Suppressor macrophage (primary cell): ENCODE measurements at places on chromosomes 5 and 9.
A peak's percentile ranks its signal among the peaks of the same experiment; 100 is the strongest.

GRCh38 chr9:9563817-9564216, 1049.0 kb downstream of the PTPRD start:
- DNase-seq = no peak

- DNase-seq = no peak
These were observed 64.0 kb downstream of the RNF130 start for GRCh38 chr5:180007582-180007981.

DNA sequence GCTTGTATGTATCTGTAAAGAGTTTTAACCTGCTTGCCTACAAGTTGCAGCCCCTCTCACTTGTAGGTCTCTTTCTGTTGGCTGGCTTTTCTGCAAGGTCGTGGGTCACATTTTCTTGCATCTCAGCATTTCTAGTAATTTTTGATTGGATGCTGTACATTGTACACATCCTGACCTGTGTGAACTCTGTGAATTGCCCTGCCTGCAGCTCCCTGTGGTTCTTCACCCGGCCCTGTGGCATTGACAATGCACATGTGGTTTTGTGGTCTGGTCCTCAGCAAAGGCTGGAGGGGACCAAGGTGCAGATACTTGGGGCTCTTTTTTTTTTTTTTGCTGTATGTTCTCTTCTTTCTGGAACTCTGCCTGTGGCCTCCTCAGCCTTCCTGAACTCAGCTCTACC, 53.6 kb downstream of the WNK2 start:
- DNase-seq = no peak

- DNase-seq = no peak
These were observed 105.7 kb downstream of the SPRY4 start for GRCh38 chr5:142219146-142219545.

GRCh38 chr9:13665418-13666066, 386.1 kb upstream of the MPDZ start:
- no peak for DNase-seq

GRCh38 chr5:400282-401145, 42.5 kb upstream of the EXOC3 start:
- DNase-seq = no peak

- no peak for DNase-seq
These were observed 120.2 kb upstream of the GRHPR start for GRCh38 chr9:37302277-37302676.

- no peak for DNase-seq
These were observed 742.0 kb upstream of the RGMB start for GRCh38 chr5:98031496-98031895.

DNA sequence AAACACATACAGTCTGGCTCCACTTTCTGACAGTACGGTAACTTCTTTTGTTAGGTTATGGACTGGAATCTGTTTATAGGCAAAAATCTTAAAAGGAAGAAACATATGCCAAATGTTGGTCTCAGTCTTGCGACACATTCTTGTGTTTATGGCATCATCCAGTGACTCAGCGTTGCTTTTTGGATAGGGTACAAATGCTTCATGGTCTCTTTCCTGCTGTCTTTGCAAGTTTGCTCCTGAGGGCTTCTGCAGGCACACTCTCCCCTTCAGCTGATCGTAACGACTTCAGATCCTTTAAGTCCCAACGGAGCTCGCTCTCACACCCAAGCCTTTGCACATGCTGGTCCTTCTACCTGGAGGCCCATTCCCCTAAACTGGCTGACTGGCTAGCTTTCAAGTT, 23.6 kb upstream of the TNFSF8 start:
- peak; percentile 77 for DNase-seq

DNA sequence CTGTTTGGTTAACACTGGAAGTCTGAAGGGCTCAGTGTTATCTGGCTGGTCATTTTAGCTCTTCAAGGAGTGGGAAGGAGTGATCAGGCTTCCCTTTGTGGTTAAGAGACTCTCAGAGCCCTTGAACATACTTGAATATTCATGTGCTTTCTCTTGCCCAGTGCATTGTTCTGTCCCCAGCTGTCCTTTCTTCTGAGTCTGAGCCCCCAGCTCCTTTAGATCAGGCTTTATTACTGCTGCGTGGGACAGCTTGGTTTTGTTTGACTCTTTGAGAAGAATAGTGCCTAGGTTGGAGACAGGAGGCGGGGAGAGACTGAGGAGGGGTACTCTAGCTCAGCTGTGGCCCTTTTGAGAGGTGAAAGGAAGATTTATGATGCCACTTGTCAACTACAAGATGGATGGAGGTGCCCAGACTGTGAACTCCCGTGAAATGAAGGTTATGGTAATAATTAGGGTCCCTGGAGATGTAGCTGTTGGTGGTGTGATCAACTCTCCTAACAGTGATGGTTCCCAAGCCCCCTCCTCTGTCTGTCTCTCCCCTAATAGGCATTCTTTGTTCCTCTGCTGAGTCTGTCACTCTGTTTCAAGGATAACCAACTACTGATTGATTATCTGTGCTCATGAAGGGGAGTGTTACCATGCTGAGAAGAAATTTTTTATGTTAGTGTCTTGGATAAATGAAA, 83.1 kb upstream of the GLRA1 start:
- no peak for DNase-seq

DNA sequence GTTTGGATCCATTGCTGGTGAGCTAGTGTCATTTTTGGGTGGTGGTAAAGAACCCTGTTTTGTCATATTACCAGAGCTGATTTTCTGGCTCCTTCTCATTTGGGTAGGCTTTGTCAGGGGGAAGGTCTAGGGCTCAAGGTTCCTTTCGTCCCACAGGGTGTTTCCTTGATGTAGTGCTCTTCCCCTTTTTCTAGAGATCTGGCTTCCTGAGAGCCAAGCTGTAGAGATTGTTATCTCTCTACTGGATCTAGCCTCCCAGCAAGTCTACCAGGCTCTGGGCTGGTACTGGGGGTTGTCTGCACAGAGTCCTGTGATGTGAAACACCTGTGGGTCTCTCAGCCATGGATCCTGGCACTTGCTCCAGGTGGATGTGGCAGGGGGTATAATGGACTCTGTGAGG, 145.9 kb downstream of the HINT1 start:
- DNase-seq = peak; percentile 25

- DNase-seq = peak; percentile 70
These were observed 1.1 kb upstream of the GNPDA1 start for GRCh38 chr5:142013734-142014521.

DNA sequence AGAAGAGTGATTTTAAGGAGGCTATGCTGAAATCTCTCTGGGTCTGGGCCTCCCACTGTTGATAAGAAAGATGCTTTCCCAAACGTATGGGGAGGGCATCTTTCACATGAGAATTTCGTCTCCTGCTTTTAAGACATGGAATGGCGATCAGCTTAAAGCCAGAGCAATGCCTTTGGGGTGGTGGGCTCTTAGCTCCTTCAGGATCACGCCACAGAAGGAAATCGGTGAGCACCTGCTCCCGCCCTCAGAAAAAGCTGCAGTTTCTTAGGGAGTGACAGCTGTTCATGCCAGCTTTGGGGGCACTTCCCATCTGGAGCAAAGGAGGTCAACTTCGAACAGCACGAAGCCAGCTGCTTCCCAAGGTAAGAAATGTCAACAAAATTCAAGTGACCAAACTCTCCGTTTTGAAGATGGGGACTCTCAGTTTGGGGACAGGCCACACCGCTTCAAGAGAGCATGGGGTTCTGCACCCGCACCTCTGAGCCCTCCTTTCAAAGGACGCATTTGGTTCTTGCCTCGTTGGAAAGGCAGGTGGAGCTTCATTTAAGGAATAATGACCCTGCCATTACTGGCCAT, 39.0 kb downstream of the TRIP13 start:
- DNase-seq = no peak

DNA sequence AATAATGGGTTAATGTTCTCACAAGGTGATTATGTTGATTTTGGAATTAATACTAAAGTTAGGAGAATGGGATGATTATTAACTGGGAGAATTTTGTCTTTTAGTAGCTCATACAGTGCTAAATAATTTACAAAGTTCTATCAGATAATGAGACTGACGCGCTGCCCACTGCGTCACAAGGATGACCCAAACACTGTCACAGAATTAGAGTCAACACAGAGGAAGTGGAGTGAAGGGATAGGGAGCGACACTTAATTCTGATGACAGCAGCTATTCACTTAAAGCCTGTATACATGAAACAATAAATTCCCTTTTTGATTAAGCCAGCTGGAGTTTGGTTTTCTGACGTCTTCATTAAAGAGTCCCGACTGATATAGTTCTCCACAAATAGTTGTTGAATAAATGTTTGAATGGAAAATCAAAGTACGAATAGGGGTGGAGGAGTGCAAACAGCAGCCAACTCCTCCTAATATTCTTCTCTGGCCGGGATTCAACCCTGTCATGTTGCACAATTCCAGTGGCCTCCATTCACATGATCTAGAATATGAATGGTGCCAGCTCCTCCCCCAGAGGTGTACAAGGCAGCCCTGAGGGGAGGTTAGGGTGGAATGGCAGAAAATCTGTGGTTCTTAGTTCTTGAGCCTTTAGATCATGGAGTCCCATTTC, 140.3 kb downstream of the PCSK1 start:
- no peak for DNase-seq

GRCh38 chr5:62762503-62762902, 183.9 kb downstream of the LRRC70 start:
- no peak for DNase-seq

GRCh38 chr5:135405082-135405481, 6.1 kb upstream of the MACROH2A1 start:
- DNase-seq = no peak

GRCh38 chr5:163460562-163461171, at the start of gene HMMR:
Gene HMMR, plus strand, starts transcription at chr5:163460632. Its CDS starts 61 bp downstream, at chr5:163460693.
- DNase-seq = peak; percentile 19

DNA sequence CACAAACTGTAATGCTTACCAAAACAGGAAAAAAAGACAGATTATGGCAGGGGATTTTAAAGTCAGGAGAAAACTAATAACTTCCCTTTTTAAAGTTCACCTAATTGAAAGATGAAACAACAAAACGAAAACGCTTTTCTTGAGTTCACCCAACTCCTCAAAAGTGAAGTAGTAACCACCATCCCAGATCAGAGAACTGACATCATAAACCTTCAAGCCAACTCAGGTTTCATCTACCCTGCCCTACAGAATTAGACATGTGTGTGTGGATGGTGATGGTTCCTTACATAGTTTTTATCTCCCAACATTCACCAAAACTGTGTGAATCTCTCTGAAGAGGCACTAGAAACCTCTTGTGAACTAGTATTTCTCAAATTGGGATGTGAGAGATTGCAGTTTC, 195.2 kb upstream of the PTGER4 start:
- DNase-seq = no peak

DNA sequence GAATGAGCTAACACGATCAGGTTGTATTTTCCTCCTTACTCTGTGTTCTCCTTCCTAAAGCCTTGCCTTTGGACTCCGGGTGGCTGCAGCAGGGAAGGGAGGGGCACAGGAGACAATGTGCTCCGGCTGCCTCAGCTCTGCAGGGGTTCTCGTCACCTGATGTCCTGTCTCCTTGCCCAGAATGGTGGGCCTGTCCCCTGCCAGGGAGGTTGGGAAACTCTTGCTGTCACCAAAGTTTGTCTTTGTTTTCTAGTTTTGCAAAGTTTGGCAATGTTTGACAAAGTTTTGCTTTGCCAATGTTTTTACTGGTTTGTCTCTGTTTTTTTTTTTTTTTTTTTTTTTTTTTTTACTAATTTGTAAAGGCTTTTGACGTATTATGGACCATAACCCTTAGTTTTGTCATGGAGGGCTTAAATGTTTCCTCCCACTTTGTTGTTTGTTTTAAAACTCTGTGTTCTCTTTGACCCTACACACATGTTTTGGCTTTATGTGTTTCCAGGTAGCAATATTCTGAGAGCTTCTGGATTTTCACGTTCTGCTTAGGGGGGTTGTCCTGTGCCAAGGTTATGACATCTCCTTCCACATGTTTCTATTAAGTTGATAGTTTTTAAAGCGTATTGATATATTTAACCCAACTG, 49.3 kb downstream of the GADD45G start:
- no peak for DNase-seq

GRCh38 chr5:165627548-165628170, 2122.2 kb downstream of the MAT2B start:
- no peak for DNase-seq

DNA sequence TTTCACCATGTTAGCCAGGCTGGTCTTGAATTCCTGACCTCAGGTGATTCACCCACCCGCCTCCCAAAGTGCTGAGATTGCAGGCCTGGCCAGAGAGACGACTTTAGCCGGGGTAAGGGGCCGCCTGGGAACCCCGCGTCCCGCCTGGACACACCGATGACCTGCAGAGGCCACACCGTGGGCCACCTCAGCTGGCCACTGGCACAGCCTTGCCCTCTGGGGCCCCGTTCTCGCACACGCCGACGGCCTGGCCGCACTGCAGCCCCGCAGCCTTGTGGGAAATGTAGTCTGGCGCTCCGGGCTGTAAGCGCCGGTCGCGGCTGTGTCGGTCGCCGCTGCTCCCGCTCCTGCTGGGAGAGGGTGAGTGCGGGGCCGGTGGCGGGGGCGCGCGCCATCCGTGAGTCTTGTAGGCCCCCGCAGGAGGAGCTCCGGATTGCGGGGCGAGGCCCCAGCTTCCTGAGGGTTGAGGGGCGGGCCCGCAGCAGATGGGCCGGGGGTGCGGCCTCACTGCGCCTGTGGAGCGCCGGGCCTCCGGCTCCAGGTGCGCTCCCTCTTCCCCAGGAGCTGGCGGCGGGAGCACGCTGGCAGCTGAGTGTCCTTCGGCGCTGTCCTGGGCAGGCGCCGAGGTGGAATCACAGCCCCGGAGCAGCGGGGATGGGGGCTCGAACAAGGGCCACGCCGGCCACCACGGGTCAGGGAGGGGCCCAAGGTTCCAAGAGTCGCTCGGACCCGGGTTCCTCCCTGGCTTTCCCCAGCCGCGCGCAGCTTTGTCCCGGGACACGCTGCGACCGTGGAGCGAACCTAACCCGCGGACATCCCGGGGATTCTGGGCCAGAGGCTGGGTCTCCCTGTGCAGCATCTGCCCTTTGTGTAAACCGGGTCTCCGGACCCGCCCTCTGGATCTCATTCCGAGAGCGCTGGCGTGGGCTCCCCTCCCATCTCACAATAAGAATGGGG, at the start of gene ZFP2:
Gene ZFP2 (plus strand): TSS at position 299 of the 957 bp plus-strand sequence. CDS start 35,401 bp downstream, outside the sequence.
- peak; percentile 16 for DNase-seq

DNA sequence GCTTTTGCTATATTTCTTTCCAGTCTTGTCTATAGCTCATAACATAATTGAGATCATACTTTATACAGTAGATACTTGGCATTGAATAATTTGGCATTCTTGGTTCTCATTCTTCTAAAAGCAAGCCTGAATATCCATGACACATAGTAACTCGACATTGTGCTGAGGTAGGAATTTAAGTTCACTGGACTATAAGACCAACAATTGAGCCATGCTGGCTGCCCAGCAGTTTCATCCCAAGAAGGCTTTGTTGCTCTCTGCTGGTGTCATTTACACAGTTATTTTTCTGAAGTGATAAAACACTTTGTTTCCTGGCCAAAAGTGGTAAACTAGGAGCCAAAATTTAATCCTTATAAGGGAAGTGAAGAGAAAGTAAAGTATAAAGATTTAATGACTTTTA, 192.0 kb downstream of the ADAMTSL1 start:
- DNase-seq = no peak

GRCh38 chr5:170372971-170373370, 16.2 kb downstream of the KCNMB1 start:
- DNase-seq = peak; percentile 46

- DNase-seq = no peak
These were observed 89.0 kb downstream of the GCNT4 start for GRCh38 chr5:74963407-74963806.

DNA sequence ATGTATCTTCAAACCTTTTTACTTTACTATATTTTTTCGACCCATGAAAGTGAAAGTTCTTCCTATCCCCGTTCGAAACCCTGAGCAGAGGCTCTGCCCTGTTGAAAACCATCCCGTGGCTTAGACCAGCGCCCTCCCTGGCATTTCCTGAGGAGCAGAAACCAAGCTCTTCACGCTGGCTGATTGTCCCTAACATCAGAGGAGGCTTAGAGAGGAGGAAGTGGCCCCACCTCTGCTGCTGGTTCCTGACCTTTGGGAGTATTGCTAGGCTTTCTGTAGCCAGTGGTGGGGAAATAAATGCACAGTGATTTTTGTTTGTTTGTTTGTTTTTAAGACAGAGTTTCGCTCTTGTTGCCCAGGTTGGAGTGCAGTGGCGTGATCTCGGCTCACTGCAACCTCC, 4.2 kb upstream of the PTGES start:
- DNase-seq = peak; percentile 70
